Colonic mucosa (tissue), 4 donors: ENCODE measurements at places on chromosomes 1 and 21. TPM values are rescaled to one million over a fixed set of nuclear protein-coding genes. Genes with fewer than 3 reads are reported as not detected.

DNA sequence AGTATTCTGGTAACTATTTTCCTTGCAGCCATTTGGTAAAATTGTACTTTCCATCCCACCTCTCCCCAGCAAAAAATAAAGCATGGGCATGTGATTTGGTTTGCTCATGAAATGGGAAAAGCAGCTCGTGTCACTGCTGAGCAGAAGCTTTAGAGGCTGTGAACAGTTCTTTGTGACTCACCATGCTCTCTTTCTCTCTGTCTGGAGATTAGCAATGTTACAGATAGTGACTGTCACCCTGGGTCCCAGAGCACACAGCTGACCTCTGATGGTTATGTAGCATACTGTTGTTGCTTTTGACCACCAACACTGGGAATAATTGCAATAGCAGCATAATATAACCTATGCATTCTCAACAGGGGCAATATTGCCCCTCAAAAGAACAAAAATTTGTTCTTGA lies 70.6 kb downstream of the RGS2 start:
- DNase-seq: no peak

FBXO28 gene
- total RNA-seq: 42.7 TPM

DNA sequence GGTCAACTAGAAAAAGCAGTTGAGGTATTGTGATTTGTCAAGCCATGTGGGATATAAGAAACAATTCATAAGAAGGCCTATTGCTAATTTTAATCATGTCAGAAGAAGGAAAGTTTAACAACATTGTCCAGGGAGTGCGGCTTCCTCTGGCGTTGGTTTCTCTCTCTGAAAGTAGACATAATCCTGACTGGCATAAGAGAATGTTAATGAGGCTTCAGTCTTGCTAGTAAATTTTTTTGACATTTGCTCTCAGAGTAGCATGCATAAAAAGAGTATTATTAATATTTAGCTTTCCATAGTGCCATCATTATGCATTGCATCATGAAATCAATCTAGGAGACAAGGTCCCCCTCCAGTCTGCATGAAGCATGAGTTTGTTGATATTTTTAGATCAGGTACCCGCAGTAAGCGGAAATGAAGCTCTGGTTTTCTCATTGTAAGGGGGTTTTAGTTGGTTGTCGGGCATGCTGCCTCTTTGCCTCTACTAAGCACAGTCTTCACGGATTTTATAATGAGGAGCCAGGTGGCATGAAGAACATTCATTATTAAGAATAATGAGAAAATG lies 12.8 kb upstream of the PRDM2 start:
- no peak for DNase-seq

ADORA3 gene
- 1.2 TPM for total RNA-seq

DNA sequence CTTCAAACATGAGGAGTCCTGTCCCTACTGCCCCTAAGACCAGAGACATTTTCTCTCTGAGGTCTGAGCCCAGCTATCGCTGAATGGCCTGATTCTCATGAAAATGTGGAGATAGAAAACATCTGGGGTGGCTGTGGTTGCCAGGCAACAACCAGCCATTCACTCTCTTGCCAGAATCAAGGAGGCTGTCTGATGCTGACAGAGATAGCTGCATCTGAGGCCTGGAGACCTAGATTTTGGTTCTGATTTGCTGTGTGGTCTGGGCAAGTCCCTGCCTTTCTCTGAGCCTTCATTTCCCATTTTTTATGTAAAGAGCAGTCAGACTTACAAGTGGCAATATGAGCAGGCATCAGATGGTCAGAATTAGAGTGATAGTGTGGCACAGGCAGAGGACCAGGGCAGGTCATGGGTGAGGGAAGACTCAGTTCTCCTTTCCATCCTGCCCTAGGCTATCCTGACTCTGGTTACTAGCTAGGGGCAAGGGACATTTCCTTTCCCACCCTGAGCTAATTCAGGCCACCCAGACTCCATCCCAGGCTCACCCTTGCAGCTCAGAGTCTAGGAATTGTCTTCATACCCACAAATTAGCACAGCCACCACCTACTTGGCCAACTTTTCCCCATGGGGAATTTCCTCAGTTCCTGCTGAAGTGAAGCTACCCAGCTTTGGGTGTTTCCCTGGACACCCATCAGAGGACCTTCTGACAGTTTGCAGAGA lies 20.0 kb upstream of the RNF19B start:
- no peak for DNase-seq

DNA sequence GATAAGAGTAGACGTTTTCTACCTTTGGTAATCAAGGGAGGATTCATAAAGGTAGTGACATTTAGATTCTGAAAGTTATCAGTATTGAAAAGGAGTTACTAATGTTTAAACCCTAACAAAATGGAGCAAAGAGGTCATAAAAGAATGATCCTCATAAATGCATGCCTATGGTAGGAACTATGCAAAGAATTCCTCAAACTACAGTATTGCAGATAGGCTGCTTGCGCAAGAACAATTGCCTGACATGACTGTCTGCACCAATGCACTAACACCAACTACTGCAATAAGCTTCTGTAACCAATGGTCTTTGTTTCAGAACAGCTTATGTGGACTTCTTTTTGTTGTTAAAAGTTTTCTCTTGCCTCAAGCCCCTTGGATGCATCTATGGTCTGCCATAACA lies 597.3 kb upstream of the ADGRL4 start:
- DNase-seq: no peak

- DNase-seq: no peak
Observed at GRCh38 chr1:50264590-50264989, 155.9 kb downstream of the ELAVL4 start.

DNA sequence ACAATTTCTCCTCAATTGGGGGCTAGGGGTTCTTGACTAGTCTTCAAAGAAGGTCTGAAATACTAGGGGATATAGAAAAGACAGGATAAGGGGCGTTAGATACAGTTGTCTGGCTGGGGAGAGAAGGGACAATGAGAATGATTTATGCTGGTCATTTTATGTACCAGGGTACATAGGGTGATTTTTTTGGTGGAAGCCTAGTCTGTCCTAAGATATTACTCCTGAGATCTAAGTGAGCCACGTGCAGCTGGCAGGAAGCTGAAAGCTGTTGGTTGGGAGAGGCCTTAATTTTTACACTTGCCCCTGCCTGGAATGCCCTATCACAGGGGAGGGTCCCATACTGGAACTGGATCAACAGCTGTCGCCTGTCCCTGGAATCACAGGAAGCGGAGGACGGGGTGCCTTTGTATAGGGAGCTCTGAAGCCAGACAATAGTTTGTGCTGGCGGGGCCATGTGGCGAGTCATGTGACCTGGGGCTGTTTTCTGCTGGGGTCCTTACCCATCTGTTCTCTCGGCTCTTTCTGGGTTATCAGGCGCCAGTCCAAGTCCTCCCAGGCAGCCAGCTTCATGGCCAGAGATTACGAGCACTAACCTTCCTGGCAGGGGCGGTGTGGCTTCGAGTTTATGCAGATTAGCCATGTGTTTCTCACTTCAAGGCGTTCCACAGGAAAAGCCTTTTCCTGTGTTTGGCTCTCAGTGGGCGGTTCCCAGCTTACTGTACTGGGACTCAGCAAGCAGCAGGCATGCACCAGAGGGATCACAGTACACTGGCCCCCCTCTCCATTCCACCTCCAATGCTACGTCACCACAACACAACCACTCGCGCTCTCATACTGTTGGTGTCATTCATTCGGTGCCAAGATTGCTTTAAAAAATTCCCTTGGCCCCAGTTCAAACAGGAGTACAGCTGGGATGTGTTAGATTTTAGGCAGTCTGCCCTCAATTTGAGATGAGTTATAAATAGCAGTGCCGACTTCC lies 27.5 kb downstream of the ARID1A start:
- DNase-seq: peak; percentile 86

IFNAR2 gene
- total RNA-seq: 19.5 TPM

GRCh38 chr1:119323216-119323982 lies 45.2 kb upstream of the HAO2 start:
- no peak for DNase-seq

GRCh38 chr1:112011202-112011601 lies 21.7 kb upstream of the KCND3 start:
- peak; percentile 20 for DNase-seq

CD1B gene
- not detected for total RNA-seq

FMO5 gene
- 22.9 TPM for total RNA-seq

TTC24 gene
- total RNA-seq: not detected

RBBP5 gene
- total RNA-seq: 17.8 TPM

GRCh38 chr1:182120411-182121258 lies 59.1 kb upstream of the ZNF648 start:
- DNase-seq: peak; percentile 67

IL20 gene
- not detected for total RNA-seq

DNA sequence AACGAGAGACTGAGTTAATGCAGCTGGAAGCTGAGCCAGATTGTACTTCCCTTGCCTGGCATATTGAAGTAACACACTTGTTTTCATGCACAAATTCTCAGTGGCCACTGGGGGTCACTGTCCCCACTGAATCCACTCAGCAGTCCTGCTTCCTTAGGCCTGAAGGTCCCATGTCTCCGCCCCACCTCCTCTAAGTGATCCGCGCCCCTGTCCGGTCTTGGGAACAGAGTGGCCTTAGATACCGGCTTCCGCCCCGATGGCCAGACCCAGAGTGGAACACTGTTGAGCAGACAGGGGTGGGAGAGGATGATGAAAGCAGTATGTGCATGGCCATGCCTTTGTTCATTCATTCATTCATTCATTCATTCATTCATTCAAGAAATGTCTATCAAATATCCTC lies 34.8 kb downstream of the CHAF1B start:
- DNase-seq: peak; percentile 68

VSIG8 gene
- total RNA-seq: not detected

DNA sequence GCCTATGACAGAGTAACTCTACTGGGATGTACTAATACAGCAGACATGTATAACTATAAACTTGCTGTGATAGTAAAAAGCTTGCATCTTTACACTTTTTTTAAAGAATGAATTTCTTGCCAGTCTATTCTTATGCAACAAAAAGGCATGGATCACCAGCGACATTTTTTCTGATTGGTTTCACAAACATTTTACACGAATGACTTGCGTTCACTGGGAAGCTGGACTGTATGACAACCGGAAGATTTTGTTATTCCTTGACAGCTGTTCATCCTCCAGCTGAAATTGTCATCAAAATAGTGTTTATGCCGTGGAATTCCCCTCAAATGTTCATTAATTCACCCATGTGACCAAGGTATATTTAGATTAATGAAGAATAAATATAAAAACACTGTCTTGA lies 131.0 kb downstream of the XPR1 start:
- no peak for DNase-seq

DNA sequence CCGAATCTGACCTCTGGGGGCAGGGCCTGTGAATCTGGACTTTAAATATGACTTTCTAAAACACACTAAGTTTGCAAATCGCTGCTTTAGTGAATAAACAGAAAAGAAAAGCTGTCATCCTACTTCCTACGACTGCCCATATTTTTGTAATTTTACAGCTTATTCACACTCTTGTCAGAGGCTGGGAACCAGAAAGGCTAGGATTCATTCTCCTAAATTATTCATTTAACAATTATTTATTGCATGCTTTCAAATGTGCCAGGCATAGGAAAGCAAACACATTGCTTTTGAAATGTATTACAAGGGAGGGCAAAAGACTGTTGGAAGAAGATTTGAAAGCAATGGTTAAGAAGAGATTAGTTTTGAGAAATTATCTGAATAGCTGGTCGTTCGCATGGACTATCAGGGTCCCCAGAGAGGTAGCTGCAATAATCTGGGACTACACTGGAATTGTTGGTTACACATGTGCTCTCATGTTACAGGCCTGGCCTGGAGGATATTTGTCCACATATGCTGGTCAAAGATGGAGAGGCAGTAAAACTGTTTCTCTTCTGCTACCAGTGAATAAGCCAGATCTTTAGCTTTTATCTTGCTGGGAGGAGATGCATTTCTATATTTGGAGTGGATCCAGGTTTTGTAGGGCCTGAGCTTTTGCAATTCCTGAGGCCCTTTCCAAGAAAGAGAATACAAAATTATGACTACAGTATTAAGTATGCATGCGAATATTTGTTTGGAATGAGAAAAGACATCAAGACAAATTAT lies 29.6 kb upstream of the SFPQ start:
- DNase-seq: no peak
